KBM-7 (cell line): ENCODE measurements at places on chromosomes 6 and 20.
A peak's percentile ranks its signal among the peaks of the same experiment; 100 is the strongest.

DNA sequence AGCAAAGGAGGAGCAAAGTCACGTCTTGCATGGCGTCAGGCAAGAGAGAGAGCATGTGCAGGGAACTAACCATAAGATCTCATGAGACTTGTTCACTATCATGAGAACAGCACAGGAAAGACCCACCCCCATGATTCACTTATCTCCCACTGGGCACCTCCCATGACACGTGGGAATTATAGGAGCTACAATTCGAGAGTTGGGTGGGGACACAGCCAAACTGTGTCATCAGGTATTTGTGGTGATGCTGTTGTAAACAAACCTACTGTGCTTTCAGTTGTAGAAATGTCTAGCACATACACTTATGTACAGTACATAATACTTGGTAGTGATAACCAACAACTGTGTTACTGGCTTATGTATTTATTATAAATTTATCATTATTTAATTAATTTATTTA, 128.3 kb downstream of the UTRN start:
- no peak for DNase-seq

- DNase-seq: peak; percentile 55
These were observed 50.4 kb downstream of the HLA-DPB1 start for GRCh38 chr6:33126101-33126714.

DNA sequence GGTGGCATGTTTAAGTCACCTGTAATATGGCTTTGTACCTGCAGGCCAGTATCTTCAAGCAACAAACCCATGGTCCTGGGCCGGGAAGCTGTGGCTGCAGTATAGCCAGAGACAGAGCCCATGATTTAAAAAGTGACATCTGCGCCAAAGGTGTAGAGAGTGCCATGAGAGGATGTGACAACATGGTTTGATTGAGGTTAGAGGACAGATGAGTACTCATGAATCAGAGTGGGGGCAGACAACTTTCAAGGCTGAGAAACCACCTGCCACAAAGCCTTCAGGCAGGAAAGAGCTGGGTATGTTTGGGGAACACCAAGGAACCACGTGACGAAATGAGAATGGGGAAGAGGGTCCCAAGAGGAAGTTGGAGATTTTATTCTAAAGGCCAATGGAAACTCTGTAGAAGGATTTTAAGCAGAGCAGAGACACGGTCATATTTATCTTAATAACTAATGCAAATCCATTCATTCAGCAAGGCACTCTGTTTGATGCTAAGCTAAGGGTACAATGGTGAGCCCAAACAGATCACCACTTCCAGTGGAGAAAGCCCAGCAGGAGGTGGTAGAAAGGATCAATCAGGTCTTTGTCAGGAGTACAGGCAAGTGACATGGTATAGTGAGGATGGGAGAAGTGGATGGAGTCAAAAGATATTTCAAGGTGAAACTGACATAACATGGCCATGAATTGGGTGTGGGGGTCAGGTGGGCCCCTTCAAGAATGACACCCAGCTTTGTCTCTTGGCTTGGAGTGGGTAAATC, 3.4 kb upstream of the MICAL1 start:
- DNase-seq: peak; percentile 70

DNA sequence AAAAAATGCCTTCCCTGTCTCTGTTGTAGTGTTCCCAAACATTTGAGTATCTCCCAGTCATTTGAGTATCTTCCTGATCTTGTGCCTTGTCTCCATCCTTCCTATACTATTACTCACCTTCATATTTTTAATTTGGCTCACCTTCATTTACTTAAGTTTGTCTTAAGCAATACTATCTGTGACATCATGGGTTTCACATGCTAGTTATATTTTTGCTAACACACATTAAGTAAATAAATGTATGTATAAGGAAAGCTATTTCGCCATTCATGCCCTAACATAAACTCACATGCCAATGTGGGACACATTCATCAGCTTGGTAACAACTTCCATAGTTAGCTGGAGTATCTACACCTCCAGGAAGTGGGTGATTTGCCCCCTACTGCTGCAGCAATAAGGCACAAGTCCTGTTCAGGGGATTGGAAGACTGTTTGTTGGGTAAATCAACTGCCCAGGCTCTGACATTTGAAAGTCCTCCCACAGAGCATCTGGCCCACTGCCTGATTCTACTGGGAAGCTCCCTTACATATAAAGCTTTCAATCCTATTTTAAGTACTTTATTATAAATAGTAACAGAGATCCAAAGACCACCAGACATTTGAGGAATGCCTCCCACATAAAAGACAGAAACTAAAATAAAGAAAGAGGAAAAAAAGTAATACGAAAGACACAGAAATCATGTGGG, 132.3 kb downstream of the ISM1 start:
- no peak for DNase-seq
